Activated T-cell treated with anti-CD3 and anti-CD28 coated beads, Interleukin-2, amount 50 U/mL, for 72 hours (primary cell): ENCODE measurements at places on chromosomes 7 and 10.

GRCh38 chr10:12238821-12239220 is 42.8 kb downstream of the CDC123 start:
- no peak for DNase-seq

- no peak for DNase-seq
These were observed 10.1 kb upstream of the TMEM26 start for GRCh38 chr10:61463035-61463909.

DNA sequence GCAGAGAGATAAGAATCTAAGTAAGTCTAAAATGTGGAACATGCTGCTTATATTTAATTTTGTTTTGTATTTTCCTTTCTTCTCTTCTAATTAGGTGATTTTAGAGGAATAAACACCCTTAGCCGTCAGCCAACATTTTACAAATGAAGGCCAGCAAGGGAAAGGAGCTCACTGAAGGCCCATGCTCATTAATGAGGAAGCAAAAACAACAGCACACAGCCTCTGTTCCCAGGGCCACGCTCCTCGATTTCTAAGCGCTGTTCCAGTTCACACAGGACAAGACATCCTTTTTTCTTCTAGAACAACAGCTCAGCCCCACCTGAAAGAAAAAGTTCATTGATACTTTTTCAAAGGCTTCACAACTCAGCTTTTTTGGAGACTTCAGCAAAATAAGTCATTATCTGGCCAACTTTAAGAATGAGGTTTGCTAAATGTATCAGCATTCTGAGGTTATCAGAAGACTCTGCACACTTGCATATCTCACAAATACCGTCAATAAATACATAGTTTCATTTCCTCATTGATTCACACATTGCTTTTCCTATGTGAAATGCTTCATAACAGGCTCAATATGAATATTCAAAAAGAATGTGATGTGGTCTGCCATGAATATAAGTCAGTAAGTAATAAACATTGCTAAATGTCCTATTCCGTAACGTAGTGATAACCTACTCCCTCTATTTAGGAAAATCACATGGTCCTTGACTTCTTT is 34.8 kb upstream of the SFMBT2 start:
- no peak for DNase-seq

DNA sequence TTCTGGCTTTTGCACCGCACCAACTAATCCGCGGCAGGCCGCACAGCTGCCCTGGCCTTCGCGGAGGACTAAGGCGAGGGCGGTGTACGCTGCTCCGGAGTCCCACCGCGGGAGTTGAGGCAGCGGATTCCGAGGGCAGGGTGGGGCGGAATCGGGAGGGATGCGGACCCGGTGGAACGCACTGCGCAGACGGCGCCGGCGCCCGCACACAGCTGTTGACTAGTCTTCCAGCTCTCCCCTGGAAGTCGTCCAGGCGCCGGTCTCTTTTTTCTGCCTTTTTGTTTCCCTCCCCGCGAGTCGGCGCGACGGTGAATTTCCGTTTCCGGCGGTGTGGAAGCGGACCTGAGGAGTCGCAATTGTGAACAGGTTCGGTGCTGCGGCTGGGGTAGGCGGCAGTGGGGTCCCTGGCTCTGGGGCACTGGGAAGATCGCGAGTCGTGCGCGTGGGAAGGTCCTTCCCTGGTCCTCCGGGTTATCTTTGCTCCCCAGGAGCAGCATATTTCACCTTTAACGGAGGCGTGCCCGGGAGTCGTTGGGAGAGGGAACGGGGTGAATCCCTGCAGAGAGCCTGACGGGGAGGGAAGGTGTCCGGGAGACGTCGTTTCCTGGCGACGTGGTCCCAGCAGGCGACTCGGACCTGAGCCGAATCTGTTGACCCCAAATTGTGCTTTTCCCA is at the start of gene ASAH2B:
Gene ASAH2B, plus strand, starts transcription at position 319 of the 675 bp plus-strand sequence. CDS start 5,195 bp downstream, outside the sequence.
- DNase-seq: peak; percentile 84

DNA sequence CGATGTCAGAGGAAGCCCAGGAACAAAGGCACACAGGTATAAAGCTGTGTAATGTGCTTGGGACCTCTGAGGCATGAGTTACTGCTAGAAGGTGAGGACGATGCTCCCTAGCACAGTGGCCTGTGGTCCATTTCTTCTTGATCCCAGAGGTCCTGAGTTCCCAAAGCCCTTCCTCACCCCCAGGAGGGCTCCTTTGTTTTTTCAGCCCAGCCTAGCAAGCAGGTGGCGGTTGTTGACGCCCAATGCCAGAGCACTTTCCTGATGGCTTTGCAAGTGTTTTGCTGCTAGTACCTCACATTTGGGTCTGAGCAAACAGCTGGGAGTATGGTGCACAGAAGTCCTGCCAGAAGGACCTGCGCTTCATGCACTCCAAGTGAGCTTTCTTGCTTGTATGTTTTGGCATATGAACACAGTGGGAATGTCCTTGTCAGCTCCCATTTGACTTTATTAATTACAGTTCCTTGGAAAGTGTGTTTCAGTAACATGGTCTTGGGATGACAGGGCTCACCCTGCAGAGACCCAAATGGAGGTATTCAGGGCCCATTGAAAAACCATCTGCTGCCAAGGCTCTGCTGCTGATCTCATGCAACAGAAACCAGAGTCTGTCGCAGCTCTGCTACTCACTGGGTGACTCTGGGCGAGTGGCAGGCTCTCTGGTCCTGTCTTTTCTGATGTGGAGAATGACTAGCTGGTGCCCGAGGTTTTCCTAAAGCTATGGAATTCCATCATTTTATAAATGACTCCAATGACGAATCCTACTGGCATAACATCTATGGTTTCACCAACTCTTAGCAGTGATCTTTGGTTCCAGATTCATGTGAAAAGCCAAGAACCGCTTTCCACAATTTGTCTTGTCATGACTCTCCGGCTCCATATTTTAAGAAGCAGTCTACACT is 134.9 kb downstream of the ARID5B start:
- DNase-seq: no peak
